ENCODE measurements at places on chromosomes 5 and 9.

DNA sequence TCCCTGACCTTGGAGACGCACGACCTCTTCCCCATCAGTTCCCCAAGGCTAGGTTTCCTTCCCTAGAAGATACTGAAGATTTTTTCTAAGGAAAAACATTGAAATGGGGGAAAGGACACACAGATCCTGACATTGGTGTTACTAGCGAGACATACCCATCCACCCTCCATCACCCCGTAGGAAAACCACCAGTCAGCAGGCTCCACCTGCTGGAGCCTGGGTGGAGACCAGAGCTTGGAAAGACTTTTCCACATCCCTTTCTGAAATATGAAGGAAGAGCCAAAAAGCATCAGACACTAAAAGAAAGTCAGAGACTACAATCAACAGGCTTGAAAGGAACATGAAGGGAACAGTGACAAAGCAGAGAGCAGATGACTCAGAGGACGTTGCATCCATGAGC lies 638.0 kb downstream of the IRX1 start:
- DNase-seq, result no peak

DNA sequence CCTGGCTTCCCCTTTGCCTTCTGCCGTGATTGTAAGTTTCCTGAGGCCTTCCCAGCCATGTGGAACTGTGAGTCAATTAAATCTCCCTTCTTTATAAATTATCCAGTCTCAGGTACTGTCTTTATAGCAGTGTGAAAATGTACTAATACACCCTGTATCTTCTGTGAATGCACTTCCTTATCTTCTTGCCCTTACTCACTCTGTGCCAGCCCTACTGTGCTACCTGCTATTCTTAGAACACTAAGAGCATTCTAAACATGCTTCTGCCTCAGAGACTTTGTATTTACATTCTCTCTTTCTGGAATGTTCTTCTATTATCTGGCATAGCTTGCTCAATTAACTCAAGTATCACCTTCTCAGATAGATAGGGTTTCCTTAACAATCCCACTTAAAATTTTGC lies 164.4 kb upstream of the EDIL3 start:
- no peak for DNase-seq

DNA sequence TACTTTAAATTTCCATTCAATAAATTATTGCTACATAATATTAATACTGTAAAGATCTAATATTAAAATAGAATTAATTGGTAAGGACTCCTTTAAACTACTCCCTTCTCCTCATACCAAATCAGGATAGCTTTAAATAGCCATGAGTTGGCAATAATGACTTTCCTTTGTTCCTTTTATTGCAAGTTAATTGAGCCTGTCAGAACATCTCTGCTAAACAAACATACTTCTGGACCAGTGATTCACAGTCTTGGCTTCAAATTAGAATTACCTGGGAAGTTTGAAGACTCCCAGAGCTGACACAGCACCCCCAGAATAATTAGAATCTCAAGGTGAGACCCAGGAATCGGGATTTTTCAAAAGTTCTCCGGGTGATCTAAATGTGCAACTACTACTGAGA lies 18.7 kb downstream of the C5orf58 start:
- no peak for DNase-seq

DNA sequence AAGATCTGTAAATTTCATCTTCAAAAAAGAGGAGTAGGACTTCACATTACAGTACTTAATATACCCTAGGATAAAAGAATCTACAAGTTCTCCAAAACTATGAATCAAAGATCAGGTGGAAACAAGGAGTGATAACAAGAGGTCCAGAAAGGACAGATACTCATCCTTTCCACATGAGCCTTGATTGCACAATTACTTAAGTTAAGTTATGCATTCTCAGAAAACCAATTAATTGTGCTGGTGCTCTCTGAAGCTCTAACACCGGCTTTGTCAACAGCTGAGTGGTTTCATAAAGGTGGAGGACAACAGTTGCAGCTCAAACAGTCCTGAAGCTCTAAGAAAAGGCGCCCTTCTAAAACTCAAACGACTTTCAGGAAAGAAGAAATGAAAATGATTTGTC lies 251.9 kb downstream of the BNC2 start:
- DNase-seq, result no peak

DNA sequence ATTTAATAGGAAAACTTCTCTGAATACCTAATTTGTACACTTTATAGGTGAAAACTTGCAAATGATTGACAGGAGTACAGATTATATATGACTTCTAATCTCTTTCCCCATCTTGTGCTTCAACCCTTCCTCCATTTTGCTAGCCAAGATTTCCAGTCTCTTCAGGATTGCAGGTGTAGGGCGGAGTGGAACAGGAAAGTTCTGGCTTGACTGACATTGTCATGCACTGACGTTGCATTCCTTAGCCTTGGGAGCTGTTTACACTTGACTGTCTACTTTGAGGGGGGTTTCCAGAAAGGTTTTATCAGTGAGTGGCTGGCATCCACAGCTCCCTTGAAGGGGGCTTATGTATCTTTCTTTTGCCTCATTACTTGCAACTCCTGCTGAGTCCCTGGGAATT lies 34.1 kb upstream of the GRIA1 start:
- no peak for DNase-seq

DNA sequence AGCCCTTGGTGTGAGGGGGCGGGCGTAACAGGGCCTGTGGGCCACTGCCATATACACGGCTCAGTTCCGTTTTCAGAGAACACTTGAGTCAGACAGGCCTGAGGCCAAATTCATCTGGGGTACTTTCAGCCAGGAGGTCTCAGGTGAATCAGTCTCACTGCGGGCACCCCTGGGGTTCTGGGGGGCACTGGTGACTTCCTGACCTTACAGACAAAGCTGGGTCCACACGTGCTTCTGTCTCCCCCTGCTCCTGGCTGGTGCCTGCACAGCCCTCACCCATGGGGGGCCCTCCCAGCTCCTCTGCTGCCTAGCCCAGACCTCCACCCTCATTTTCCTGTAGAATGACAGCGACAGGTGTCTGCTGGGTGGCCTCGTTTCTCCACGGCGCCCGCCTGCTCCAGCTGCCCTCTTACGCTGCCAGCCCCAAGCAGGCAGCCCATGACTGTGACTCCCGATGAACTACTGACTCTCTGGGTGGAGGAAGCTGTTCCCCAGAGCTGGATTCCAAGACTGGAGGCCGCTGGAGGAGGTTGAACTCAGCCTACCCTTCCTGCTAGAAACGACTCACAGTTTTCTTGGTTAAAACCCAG lies 374.1 kb upstream of the IRX4 start:
- no peak for DNase-seq

Data from cortex of kidney (tissue), 1 donor.